Stimulated activated CD4-positive, alpha-beta T cell treated with anti-CD3 and anti-CD28 coated beads, Interleukin-15, amount 100 ng/mL, for 1 hour (primary cell): ENCODE measurements at places on chromosomes 4 and X.
A peak's percentile ranks its signal among the peaks of the same experiment; 100 is the strongest.

GRCh38 chr4:5144384-5144783, 93.1 kb downstream of the STK32B start:
- DNase-seq: no peak

GRCh38 chrX:69080855-69081465, 84.3 kb downstream of the PJA1 start:
- no peak for DNase-seq

DNA sequence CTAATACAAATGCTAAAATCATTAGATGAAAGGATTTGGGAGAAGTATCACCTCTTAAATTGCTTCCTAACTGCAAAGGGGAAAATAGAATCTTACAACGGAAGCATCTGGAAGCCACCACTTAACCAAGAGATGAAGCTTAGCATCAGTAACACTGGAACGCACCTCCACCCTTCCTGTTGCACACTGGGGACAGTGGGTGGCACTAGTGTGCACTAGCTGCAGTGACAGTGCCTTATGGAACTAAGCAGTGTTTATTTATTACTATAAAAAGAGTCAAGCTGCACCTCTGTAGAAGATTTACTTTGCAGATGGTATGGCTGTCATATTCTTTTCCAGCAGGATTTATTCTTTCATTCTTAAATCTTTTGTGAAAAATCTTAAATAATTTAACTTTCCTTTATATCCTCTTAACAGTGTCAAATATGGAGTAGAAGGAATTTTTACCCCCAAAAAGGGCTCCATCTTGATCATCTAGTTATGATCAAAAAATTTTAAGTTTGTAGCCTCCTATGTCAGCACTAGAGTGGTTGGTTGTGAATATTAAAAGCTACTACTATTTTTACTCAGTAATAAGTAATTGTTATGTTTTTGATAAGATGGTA, 76.7 kb downstream of the SCD5 start:
- DNase-seq: no peak

- DNase-seq: no peak
These were observed 213.7 kb upstream of the ZIC3 start for GRCh38 chrX:137352101-137352660.

GRCh38 chrX:69968950-69969349, 80.8 kb downstream of the AWAT2 start:
- DNase-seq: no peak

DNA sequence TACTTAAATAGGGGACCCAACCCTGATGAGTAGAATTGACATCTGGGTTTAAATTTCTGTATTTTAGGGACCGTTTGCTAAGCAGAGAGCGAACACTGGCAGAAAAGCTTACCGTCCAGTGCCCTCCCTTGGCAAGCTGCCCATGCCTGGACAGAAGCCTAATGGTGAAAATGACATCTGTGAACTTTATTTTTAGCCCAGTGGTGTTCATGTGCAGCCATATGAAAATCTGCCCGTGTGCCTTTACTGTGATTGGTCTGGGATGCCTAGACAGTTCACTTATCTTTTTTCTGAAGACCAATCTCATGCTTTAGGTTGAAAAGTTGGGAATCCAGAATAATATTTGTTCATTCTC, 1.1 kb downstream of the STBD1 start:
- no peak for DNase-seq

DNA sequence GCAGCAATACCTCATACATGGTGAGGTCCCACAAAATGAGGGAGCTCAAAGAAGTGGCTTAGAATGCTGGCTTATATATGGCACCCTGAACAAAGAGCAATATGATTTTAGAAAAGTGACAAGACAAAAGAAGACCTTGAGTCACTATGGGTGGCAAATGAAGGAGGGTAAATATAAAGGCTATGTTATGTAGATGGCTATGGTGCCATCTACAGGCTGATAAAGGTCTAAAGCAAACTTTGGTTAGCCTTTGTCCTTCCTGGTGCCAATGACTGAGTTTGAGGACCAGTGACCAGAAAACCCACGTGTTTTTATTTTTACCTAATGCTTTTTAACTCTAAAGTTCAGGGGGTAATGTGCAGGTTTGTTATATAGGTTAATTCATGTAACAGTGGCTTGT, 151.8 kb downstream of the CCNG2 start:
- DNase-seq: no peak

DNA sequence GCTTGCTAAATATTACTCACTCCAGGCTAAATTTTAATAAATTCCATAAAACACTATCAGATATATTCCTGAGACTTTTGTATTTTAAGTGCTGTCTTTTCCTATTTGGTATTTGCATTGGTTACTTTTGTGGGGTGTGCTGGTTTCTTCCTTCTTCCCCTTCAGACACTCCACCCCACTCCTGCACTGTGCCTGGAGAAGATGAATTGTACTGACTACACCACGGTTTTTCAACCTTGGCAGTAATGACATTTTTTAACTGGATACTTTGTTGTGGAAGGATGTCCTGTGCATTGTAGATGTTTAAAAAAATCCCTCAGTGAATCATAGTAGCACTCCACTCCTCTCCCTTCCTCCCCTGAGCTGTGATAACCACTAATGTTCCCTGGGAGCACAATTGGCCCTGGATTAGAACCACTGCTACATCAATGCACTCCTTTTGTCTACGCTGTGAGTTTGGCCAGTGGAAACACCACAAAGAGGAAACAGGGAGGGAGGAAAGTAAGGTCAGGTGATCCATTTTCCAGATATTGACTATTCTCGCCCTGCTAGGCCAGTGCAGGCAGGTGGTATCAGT, 36.3 kb downstream of the SNCA start:
- no peak for DNase-seq

GRCh38 chrX:115589419-115589818, 28.4 kb downstream of the PLS3 start:
- no peak for DNase-seq

DNA sequence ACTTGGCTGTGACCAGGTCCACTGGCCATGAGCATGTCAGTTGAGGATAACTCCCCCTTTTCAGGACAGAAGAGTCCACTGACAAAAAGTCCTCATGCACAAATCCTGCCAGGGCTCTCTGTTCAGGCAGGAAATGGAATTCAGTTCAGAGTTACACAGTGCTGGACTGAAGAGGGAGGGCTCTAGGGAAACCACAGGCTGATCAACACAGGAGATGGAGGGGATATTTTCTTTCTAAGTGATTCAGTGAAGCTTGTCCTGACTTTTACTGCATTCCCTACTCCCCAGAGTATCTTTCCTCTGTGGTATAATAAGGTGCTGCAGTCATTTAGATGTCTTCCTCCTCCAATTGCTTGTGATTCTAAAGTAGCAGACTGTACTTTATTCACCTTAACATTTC, 335.5 kb upstream of the IGFBP7 start:
- no peak for DNase-seq

- no peak for DNase-seq
These were observed 86.0 kb downstream of the ATG4A start for GRCh38 chrX:108177351-108178142.

DNA sequence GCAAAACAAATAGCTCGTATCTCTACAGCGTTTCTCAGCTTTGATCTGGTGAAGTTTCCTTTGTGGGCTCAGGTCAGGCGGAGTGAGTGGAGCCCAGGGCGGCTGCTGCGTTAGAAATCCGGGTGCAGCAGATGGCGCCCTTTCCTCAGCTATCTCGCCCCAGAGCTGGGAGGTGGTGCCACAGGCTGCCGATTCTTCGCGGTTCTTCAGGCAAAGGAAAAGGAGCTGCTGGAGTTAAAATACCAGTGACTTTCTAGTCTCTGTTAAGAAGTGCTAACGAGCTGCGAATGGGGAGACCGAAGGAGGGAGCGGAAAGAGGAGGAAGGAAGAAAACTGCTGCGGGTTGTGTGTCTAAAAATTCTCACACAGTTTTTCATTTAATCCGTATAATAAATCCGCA, 114.6 kb downstream of the CPE start:
- DNase-seq: peak; percentile 50

GRCh38 chr4:2291705-2292645, 30.1 kb upstream of the MXD4 start:
- no peak for DNase-seq

DNA sequence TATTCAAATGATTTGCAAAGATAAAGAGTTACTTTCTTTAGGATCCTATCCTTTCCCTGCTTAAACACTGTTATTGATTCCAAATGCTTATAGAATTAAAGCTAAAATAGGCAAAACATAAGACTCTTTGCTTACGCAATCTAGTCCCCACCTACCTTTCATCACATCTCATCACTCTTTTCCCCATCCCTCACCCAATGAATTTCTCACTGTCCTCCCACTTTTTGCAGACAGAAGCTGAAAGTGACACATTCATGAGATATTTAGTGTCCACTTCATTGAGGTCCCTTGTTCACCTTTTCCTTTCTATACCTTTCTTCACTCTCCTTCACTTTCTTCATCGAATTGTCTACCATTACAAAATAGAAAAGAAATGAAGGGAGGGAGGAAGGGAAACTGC, 424 bp downstream of the SATL1 start:
- no peak for DNase-seq

- DNase-seq: no peak
These were observed 55.5 kb upstream of the NYX start for GRCh38 chrX:41391606-41392005.
